ENCODE measurements at places on chromosomes 7 and 10. TPM values are rescaled to one million over a fixed set of nuclear protein-coding genes. Genes with fewer than 3 reads are reported as not detected.

- no peak for DNase-seq
Observed at GRCh38 chr7:155458111-155458877, at the start of gene EN2. EN2 (plus strand) TSS chr7:155458129; CDS start chr7:155458378, 249 bp downstream.

GRCh38 chr10:123790132-123790885 is 101.3 kb downstream of the CPXM2 start:
- no peak for DNase-seq

GRCh38 chr10:89644691-89644966 is 413 bp downstream of the PANK1 start:
- DNase-seq = no peak

GRCh38 chr10:96826438-96826837 is 5.7 kb upstream of the LCOR start:
- DNase-seq = no peak

DNA sequence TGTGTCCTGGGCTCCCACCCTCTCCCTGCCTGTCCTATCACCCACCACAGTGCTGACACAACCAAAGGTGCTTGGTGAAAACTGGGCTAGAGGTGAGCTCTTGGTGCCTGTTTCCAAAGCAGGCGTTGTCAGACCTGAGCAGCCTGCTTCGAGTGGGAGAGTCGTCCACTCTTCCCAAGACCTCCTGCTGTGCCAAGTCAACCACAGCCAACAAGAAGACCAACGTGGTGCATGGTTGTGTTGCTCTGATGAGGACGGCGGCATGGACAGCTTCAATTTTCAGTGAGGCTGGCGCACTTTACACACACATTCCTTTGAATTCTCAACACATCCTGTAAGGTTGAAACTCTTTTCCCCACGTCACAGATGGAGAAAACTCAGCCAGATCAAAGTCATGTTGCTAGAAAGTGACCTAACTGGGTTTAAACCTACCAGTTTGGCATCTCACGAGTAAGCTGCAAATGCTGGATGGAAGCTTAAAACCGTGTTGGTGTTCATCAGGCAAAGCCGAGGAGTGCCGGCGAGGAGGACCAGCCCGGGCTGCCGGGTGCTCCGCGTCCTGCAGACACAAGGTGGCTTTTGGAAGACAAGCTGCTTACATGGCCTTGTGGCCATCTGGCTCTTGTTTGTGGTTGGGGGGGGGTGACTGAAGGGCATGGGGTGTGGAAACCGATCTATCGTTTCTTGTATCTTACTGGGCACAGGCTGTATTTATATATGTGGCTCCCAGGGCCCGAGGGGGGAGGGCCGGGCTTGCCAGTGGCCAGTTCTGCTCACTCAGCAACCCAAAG is 39.3 kb downstream of the INSIG1 start:
- DNase-seq = no peak

GRCh38 chr7:151851782-151852181 is 25.1 kb downstream of the PRKAG2 start:
- no peak for DNase-seq

GRCh38 chr7:94344826-94345225 is 49.9 kb upstream of the COL1A2 start:
- no peak for DNase-seq

DNA sequence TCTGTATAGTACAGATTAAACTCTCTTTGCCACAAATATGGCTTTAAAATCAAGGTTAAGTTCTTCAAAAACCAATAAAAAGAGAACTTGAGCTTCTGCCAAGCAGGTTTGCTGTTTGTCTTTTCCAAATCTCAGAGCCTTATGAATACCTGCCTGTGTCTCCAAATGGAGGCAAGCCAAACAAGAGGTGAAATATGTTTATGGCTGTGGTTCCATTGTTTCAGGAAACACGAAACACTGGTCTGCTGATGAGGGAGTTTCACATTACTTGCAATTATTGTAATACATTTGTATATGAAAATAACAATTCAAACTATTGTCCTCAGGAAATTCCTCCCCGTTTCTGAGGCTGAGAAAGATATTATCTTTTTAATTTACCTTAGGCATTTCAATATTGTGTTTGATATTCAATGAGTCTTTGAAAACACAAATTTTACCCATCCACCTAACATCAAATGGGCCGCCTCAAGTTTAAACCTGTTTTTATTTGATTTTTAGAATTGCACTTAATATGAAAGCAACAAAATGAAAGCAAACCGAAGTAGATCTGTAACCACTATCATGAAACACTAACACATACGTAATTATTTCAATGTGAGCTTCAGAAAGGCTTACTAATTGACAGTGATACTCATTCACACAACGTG is 359.3 kb downstream of the HGF start:
- no peak for DNase-seq

DNA sequence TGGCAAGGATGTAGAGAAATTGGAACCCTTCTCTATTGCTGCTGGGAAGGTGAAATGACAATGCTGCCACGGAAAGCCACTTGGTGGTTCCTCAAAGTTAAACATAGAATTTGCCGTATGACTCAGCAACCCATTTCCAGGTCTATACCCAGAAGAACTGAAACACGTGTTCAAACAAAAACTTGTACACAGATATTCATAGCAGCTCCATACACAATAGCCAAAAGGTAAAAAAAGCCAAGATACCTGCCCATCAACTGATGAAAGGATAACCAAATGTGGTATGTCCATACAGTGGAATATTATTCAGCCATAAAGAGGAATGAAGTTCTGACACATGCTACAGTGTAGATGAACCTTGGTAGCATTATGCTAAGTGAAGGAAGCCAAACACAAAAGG is 39.1 kb downstream of the LHPP start:
- no peak for DNase-seq

DNA sequence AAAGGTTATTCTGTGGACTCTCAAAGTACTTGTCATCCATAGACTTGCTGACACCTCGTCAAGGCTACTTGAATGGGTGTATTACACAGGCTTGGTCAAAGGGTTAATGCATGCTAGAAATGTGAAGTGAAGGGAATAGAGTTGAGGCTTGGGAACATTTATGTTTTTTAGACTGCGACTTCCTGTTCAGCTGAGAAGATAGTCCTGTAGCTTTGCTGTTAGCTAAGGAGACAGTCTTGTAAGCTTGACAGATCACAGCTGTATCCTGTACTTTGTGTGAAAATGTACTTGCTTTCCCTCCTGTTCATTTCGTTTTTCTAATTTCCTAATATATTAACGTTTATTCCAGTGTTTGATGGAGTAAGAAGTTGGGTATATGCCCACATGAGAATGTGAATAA is 52.1 kb downstream of the ADD3 start:
- DNase-seq = no peak

- DNase-seq = peak; percentile 87
Observed at GRCh38 chr10:71840177-71840957, 10.7 kb downstream of the PSAP start.

GRCh38 chr7:36906956-36907635 is 182.8 kb upstream of the AOAH start:
- DNase-seq = no peak

- no peak for DNase-seq
Observed at GRCh38 chr10:113939212-113939860, 84.9 kb downstream of the NHLRC2 start.

DNA sequence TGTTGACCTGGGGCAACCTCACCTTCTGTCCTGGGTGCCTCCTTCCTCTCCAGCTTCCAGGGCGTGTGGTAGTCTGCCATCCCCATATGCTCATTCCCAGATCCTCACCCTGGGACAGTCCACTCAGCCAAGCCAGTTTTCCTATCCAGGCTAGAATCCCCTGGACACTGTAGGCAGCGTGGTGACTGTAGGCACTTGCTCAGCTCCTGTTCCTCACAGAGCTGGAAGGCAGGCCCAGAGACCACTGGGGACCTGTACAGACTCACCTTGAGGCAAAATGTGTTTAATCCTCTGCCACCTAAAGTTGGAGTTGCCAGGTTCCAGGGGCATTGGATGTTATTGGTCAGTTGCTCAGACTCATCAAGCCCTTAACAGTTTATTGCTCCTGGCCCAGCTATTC is 2.4 kb upstream of the GRID1 start:
- DNase-seq = no peak

- no peak for DNase-seq
Observed at GRCh38 chr7:80054356-80054755, 80.3 kb upstream of the GNAI1 start.

DNA sequence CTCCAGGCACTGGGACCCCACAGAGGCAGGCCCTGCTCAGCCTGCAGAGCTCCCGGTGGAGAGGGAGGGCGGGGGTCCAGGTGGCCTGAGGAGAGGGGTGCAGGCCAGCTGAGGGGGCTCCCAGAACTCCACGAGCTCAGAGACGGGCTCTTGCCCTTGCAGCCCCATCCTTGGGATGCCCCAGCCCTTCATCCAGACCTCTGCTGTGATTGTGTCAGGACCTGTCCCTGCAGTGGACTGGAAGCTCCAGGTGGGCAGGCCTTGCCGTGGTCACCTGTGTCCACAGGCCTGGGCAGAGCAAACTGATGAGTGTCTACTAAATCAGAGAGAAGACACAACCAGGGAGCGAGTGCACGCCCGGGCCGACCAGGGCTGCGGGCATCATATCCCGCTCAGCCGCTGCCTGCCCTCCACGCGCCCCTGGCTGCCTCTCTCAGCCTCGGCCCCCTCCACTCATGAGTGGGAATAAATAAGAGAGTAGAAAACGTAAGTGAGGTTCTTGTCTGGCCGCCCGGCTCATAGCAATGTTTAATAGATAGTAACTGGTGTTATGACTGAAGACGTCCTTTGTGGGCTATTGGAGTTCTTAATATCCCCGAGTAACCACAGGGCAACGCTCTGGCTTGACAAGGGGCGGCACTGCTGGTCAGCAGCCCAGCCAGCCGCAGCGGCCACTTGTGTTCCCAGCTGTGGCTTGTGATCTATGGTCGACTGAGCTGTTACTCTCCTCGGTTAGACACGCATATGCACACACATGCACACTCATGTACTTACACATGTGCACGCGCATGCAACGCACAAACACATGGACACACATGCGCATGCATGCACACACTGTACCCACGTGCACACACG is 105.6 kb downstream of the LHPP start:
- DNase-seq = no peak

- DNase-seq = no peak
Observed at GRCh38 chr10:124174071-124174566, 80.7 kb upstream of the CHST15 start.

DNA sequence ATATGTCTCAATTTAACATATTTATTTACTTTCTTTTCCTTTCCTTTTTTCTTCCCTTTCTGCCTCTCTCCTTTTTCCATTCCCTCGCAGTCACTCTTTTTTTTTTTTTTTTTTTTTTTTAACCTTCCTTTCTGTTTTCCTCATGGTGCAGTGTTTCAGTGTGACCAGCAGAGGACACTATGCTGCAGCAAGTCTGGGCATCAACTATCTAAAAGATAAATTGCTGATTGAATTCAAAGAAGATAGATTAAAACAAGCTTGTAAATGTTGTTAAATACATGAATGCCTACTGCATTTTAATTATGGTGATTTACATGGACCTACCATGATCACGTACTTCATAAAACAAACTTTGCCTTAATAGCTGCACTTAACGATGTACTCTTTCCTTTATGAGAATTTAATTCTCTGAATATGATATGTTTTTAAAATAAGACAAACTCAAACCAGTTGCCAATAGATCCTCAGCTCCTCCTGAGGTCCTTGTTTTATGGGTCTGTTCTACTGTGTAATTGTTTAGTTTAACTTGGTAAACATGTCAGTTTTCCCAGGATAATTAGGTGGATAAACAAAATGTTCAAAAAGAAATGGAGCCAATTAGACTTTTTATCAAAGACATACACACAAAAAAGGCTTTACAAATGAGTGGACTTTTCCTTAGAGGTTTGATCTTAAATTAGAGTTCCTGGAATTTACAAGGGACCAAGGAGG is 101.0 kb upstream of the AGR3 start:
- no peak for DNase-seq

DNA sequence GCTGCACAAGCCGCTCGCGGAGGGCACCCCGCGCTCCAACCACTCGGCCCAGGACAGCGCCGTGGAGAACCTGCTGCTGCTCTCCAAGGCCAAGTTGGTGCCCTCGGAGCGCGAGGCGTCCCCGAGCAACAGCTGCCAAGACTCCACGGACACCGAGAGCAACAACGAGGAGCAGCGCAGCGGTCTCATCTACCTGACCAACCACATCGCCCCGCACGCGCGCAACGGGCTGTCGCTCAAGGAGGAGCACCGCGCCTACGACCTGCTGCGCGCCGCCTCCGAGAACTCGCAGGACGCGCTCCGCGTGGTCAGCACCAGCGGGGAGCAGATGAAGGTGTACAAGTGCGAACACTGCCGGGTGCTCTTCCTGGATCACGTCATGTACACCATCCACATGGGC is 50.0 kb downstream of the FIGNL1 start:
- no peak for DNase-seq

- DNase-seq = no peak
Observed at GRCh38 chr10:65779985-65780384, 1145.9 kb upstream of the LRRTM3 start.

GRCh38 chr7:6023974-6024435 is 7.2 kb upstream of the ANKRD61 start:
- DNase-seq = no peak

DNA sequence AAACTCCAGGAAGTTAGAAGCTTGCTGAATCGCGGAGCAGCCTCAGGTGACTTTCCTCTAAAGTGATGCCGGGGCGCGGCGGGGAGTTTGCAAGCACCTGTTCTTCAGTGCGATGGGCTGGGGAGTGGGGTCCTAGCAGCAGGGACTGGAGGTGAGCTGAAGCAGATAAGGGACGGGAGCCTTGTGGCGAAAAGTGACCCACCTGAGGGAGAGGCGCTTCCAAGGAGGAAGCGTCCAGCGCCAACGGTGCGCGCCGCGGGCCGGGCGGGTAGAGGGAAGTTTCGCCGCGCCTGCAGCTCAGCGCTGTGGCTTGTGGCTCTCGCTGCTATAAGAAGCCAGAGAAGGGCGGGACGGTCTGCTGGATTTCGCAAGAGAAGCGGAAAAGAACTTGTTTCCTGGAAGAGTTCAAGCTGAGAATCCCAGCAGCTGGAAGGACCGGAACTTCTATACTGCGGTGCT is at the start of gene STEAP4:
Gene STEAP4, minus strand, starts transcription at position 305 of the 459 bp plus-strand sequence. CDS start 22,625 bp downstream, outside the sequence.
- peak; percentile 8 for DNase-seq

DNA sequence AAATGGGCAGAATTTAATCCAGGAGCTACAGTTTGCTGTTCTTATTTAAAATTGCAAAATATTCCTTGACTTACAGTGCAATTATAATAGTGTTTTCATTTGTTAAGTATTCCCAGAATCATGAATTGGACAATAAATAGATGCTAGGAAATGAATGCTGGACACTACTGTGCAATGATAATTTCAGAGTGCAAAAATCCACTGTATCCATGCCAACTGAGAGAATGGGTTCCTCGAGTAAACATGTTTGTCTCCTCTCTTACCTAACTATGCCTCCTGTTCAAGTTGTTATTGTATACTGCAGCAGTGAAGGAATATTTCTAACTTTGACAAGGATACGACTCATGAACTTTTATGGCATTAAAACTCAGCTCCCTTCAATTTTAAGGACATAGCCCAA is 1396.3 kb downstream of the GATA3 start:
- no peak for DNase-seq

- no peak for DNase-seq
Observed at GRCh38 chr7:52635021-52635420, 400.4 kb upstream of the POM121L12 start.

- no peak for DNase-seq
Observed at GRCh38 chr10:10014846-10015245, 1002.8 kb upstream of the CELF2 start.

Gene SEMA3A
- 21.7 TPM for total RNA-seq

Gene HABP2
- not detected for total RNA-seq

Gene TBC1D12
- 7.1 TPM for total RNA-seq

Gene OR9A4
- total RNA-seq = not detected

Gene OR2A7
- 0.41 TPM for total RNA-seq

Gene SPDYE8
- total RNA-seq = not detected

All from neural crest cell (in vitro differentiated cells).